ENCODE measurements at places on chromosomes 11 and 22.

GRCh38 chr22:40345271-40345670 lies 1.0 kb upstream of the ADSL start:
- peak overlapping the region; percentile 92 for H3K4me3 ChIP-seq
- H3K27me3 ChIP-seq, result no peaks in the 10 kb centered on the region
- H3K4me1 ChIP-seq, result peaks cover 25% of the 10 kb centered on the region
- no peak for DNase-seq
- H3K36me3 ChIP-seq, result no peaks in the 10 kb centered on the region
- no peak overlapping the region for H3K27ac ChIP-seq

DNA sequence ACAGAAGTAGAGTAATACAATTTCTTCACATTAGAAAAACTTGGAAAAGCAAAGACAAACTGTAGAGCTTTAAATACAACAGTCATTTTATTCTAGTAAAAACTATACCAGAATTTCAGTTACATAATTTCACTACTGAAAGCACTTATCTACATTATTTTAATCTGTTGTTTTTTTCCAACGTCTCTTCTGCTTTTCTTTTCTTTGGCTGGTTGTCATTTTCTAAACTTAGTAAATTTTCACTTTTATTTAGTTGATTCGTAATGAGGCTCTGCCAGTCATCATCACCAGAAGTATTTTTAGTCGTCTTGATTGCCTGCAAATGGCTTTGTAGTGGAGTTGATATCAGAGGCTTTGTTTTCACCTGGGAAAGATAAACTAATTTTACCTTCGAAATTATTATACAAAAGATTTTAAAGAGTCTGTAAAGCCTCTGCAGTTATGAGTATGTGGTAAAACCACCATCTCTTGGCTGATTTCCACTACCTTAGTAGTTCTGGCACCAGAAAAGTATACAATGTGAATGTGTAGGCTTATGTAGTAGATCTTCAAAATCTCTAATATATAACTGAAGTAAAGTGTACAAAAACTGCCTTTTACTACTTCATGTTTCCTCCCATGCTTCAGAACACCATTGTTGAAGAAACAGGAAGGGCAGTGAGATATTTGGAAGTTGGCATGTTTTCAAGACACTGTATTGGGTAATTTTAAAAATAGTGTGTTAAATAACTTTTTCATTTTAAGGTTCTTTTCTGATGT lies 19.2 kb downstream of the EIF3M start:
- no peak for DNase-seq
- H3K36me3 ChIP-seq, result no peaks in the 10 kb centered on the region

DNA sequence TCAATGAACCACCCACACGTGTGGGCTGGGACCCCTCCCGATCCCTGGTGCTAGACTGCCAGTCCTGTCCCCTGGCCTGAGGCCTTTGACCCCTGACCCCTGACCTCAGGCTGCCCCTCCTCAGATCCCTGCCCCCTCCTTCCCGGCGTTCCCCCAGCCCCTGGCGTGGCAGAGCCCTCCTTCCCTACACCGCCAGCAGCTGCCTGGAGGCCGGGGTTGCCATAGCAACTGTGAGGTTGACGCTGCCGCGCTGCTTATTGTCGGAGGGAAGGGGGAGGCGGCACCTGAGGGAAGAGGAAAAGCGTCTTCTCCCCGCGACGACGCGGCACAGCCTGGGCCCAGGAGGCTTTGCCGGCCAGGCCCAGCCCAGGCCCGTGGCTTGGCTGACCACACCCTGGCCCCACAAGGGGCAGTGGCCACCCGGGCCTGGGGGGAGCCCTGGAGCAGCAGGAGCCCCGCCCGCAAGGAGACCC lies 32.6 kb downstream of the SHANK3 start:
- no peak overlapping the region for H3K4me3 ChIP-seq
- peaks cover 11% of the 10 kb centered on the region for H3K27me3 ChIP-seq
- no peak for DNase-seq
- H3K36me3 ChIP-seq, result no peaks in the 10 kb centered on the region
- no peaks in the 10 kb centered on the region for H3K4me1 ChIP-seq

DNA sequence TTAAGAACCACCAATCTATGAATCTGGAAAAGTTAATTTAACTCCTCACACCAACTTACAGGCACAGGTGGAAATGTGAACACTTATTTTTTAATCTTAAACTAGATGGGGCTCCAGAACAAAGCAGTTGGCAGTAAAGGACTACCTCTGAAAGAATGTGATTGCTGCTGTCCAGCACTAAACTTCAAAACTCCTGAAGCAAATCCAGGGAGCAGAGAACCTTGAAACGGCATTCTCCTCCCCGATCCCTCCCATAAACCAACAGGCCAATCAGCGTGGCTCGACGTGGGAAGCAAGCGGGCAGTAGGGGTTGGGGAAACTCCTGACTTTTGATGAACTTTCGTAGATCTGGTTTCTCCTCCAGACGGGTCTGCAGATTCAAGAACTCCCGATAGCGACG lies 5.0 kb downstream of the SNX19 start:
- no peak overlapping the region for H3K4me3 ChIP-seq
- H3K27ac ChIP-seq, result no peak overlapping the region
- no peak for DNase-seq
- no peaks in the 10 kb centered on the region for H3K27me3 ChIP-seq

GRCh38 chr11:116707161-116707629 lies 65.6 kb downstream of the BUD13 start:
- DNase-seq, result no peak
- H3K36me3 ChIP-seq, result no peaks in the 10 kb centered on the region
- H3K4me1 ChIP-seq, result no peaks in the 10 kb centered on the region

DNA sequence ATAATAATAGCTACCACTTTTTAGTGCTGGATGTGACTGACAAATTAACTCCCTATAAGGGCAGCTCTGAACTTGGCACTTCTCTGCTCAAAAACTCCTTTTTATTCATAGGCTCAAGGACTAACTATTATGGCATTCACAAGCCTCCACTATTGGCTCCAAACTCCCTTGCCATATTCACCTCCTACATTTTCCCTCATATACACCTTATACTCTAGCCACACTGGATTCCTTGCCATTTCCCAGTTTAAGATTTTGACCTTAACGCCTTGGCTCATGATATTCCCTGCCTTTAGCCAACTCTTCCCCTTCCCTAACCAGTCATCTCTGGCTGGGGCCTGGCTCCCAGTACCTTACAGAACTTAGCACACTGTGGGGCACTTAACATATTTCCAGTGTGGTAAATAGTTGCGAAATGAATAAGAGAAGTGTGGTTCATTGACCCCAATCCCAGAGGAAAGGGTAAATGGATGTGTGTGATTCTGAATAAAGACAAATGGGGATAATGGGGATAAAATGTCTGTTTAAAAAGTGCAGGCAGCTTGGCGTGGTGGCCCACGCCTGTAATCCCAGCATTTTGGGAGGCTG lies 40.0 kb upstream of the SORL1 start:
- H3K4me1 ChIP-seq, result peaks cover 7% of the 10 kb centered on the region
- no peak for DNase-seq
- H3K4me3 ChIP-seq, result no peak overlapping the region
- H3K27ac ChIP-seq, result peak overlapping the region; percentile 71
- no peaks in the 10 kb centered on the region for H3K36me3 ChIP-seq
- no peaks in the 10 kb centered on the region for H3K27me3 ChIP-seq

- H3K27ac ChIP-seq, result no peak overlapping the region
- H3K27me3 ChIP-seq, result peaks cover 75% of the 10 kb centered on the region
- no peaks in the 10 kb centered on the region for H3K4me1 ChIP-seq
- no peaks in the 10 kb centered on the region for H3K36me3 ChIP-seq
Observed at GRCh38 chr11:70660059-70660888, 261.9 kb downstream of the CTTN start.

DNA sequence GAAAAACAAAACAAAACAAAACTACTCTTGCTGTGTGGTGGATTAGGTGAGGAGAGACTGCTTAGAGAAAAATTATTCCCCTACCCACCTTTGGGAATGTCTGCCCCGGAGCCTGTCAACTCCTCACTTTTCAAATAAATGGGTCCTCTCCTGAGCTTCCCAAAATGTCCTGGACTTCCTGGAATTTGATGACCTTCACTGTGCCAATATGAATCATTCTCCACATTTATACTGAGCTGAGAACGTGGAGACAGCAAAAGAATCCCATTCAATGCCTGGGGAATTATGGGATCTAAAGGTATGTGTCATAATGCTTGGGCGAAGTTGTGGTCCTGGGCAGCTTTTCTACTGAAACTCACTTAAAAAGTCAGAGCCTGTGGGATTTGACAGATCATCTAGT lies 136.8 kb downstream of the KIF18A start:
- no peak overlapping the region for H3K27ac ChIP-seq
- DNase-seq, result no peak
- no peaks in the 10 kb centered on the region for H3K36me3 ChIP-seq
- peaks cover 5% of the 10 kb centered on the region for H3K27me3 ChIP-seq

DNA sequence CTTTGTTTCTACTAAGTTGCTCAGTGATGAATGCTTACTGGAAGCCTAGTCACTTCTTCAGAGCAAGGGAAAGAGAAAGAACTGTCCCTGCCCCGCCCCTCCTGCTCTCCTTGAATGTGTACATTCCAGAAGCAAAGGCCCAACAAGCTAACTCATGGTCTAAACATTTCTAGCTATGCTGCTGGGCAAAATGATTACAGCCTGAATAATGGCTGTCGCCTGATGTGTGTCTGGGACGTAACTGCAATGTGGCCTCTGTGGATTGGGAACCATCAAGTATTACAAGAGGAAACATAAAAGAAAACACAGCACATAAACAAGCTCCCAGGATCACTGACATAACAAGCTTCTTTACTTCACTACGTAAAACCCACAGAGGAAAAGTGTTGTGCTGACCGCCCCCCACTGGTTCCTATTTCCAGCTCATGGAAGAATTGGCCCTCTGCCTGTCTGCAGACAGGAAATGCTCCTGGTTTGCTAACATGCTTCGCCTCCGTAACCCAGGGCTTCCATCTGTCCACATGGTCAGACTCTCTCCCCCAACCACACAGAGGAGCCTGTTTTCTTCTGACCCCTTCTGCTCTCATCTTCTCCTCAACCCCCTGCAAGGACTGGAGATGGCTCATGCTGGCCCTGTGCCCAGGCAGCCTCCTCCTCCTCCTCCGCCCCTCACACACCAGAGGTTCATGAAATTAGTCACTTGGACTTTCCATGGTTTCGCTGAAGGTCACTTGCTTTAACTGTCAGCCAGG lies 187.2 kb downstream of the MAML2 start:
- H3K4me3 ChIP-seq, result no peak overlapping the region
- H3K27ac ChIP-seq, result peak overlapping the region; percentile 56
- H3K36me3 ChIP-seq, result no peaks in the 10 kb centered on the region

GRCh38 chr22:46582281-46582933 lies 37.8 kb upstream of the GRAMD4 start:
- DNase-seq, result peak; percentile 44
- H3K4me3 ChIP-seq, result peak overlapping the region; percentile 77
- H3K36me3 ChIP-seq, result no peaks in the 10 kb centered on the region
- H3K4me1 ChIP-seq, result peaks cover 83% of the 10 kb centered on the region
- H3K27ac ChIP-seq, result no peak overlapping the region
- no peaks in the 10 kb centered on the region for H3K27me3 ChIP-seq

GRCh38 chr22:29639096-29639495 lies 35.7 kb downstream of the NF2 start:
- DNase-seq, result no peak
- H3K36me3 ChIP-seq, result peaks cover 16% of the 10 kb centered on the region
- peaks cover 3% of the 10 kb centered on the region for H3K4me1 ChIP-seq
- H3K4me3 ChIP-seq, result no peak overlapping the region

GRCh38 chr11:57473285-57473841 lies 13.0 kb downstream of the RTN4RL2 start:
- H3K27me3 ChIP-seq, result peaks cover 17% of the 10 kb centered on the region
- no peak overlapping the region for H3K4me3 ChIP-seq
- H3K4me1 ChIP-seq, result peaks cover 28% of the 10 kb centered on the region
- H3K27ac ChIP-seq, result no peak overlapping the region

DNA sequence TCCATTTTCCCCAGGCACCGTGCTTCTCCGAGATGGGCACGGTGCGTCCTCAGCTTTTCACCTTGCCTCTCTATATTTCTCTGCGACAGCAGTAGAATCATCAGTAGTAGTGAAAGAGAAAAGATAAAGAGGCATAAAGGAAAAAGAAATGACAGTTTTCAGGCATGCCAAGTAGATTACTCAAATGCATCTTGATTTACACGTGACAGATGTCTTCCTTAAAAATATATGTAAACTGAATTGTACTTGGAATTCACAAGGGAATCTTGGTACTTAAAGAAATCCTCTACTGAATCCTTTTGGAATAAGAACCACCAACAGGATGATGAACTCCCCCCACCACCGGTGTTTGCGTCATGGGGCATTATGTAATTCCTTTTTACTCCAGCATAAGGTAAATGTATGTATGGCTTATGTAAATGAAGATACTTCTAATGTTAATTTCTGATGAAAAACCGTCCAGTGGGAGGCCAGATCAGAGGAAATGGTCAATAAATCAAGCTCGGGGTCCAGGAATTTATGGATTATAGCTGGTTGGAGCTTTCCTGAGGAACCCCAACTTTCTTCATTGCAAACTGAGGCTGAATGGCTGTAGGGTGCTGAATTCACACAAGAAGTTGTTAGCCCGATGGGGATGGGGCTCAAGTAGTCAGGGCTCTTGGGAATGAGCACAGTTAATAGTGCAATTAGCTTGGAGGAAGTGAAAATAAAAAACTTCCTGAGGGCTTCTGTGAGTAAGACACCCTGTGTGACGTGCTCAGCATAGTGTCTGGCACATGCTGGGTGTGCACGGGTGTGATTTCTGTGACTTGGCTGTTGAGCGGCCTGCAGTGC lies 630.4 kb downstream of the OPCML start:
- no peak for DNase-seq
- H3K4me3 ChIP-seq, result no peak overlapping the region
- no peaks in the 10 kb centered on the region for H3K36me3 ChIP-seq
- H3K27ac ChIP-seq, result no peak overlapping the region
- no peaks in the 10 kb centered on the region for H3K4me1 ChIP-seq

DNA sequence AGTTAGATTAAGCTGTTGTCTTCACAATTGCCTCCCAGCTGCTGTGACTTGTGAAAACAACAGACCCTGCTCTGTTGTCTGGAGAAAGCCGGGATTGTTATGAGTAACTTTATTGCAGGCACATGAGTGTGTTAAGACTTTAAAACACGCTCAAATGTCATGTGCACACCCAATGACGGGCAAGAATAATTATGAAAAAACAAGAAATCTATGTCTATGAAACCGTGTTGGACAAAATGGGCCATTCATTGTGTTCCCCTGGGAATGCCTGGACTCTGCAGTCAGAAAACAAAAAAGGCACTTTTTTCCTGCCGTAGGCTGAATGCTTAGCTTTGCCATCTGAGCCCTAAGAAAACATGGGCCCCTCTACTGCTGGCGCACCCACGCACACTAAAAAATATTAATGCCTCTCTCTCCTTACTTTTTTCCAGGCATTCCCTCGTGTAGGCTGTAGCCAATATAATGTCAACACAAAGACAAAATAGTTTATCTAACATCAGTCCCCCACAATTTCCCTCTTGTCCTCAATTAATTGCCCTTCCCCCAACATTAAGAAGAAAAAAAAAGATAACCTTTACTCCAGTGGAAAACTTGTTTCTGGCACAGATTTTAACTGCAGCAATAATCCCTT lies 207.9 kb downstream of the SOX6 start:
- H3K36me3 ChIP-seq, result no peaks in the 10 kb centered on the region
- no peak for DNase-seq
- H3K27ac ChIP-seq, result no peak overlapping the region
- no peaks in the 10 kb centered on the region for H3K4me1 ChIP-seq
- H3K27me3 ChIP-seq, result no peaks in the 10 kb centered on the region
- H3K4me3 ChIP-seq, result no peak overlapping the region
